ENCODE measurements at places on chromosomes 6 and 20.

- peak; percentile 93 for DNase-seq
Measured at GRCh38 chr6:92810913-92811312, 608.4 kb downstream of the EPHA7 start.

DNA sequence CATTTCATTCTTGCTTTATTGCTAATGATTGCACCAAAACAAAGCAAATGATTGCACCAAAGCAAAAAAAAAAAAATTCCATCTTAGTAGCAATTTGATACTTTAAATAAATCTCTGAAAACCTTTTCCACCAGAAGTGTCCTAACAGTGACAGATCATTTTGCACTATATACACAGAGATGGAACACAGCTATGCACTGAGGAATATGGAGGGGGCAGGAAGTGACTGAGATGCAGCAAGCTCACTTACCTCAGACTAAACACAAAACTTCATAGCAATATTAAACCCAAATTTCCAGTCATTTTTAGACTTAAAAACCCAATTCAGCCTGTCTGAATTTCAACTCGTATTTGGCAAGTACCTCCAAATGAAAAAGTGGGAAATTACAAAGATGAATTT is 41.2 kb downstream of the HIVEP2 start:
- no peak for DNase-seq

DNA sequence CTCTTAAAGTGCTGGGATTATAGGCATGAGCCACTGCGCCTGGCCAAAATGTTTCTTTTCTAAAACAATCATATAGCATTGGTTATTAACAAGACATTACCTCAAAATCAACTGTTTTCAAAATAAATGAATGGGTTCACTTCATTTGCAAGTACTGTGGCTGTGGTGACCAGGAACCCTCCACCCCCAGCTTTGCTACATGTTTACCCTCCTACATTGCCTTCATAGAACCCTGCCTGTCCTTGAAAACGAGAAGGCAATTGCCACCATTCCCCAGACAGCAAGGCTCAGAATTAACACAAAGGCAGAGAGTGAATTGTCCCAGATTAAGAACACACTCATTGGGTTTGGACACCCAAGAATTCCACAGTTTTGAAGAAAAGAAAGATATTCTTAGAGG is 116.6 kb upstream of the LGSN start:
- no peak for DNase-seq

DNA sequence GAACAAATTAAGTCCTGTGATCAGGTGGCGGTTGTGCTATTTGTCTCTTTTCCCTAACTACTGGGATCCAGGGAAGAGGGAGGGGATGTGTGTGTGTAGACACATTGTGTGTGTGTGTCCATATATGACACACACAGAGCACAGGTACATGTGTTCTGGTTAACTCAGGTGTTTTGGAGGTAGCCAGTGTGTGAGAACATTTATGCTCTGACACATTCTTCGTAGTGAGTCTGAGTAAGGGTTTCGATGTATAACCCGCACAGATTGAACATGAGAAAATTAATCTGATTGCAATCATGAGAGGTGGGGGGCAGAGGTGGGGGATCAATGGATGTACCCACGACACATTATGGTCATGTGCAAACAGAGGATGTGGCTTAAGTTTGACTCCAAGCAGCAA is 12.6 kb downstream of the ZC3H12D start:
- DNase-seq: no peak

DNA sequence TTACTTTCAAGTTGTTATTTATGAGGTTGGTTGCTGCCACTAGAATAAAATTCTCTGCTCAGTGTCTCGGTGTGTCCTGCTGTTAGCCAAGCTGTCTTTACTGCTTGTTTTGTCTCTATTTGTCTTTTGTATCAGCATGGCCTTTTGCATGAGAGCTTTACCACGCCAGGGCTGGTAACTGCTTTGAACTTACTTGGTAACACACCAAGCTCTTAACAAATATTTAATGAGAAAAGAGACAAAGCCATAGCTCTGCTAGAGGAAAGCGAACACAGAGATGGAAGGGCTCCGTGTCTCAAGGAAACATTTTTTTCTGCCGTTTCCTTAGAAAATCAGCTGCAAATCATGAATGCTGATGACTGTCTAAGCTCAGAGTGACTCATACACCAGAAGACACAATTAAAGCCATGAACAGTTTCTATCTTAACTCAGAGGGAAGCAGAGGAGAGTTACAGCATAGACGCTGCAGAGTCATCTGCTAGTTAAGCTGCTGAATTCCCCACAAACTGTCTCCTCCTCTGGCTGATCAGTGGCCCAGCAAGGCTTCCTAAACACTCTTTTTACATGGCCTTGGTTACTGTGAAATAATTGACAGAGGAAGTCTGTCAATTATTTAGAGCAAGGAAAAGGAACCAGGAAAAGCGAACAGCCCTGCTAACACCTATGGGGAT is 44.8 kb downstream of the AGPAT4 start:
- DNase-seq: no peak

- DNase-seq: peak; percentile 63
Measured at GRCh38 chr6:144582939-144583613, 297.9 kb downstream of the UTRN start.

GRCh38 chr20:2991532-2991931 is 51.9 kb upstream of the GNRH2 start:
- DNase-seq: no peak

DNA sequence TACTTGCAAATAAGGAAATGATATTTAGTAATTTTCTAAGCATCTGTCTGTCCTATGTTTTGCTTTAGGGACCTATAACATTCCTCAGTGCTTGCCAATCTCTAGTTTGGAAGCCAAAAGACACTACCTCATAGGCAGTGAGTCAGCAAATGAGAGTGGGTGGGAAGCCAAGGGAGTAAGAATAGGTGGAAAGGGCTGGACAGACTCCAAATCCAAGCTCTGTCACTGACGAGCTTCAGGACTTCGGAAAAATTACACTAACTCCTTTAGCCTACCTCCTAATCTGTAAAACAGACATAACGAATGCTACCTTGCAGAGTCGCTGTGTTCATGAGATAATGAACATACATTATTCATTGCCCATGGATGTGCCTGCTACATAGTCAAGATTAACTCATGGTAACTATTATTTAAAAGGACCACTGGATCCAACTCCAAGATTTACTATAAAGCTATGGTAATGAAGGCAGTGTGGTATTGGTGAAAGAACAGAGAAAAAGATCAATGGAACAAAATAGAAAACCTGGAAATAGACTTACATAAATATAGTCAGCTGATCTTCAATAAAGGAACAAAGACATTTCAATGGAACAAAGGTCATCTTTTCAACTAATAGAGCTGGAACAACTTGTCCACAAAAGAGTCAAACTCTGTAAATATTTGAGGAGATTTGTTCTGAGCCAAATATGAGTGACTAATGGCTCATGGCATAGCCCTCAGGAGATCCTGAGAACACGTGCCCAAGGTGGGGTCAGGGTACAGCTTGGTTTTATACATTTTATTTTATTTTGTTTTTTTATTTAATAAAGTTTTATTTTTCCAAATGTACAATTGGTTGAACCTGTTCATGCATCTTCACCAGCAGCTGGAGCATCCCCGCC is 64.1 kb downstream of the FAM50B start:
- DNase-seq: no peak

GRCh38 chr20:22619806-22620205 is 35.4 kb upstream of the FOXA2 start:
- no peak for DNase-seq

- DNase-seq: no peak
Measured at GRCh38 chr20:37366743-37367142, 20.8 kb downstream of the SRC start.

DNA sequence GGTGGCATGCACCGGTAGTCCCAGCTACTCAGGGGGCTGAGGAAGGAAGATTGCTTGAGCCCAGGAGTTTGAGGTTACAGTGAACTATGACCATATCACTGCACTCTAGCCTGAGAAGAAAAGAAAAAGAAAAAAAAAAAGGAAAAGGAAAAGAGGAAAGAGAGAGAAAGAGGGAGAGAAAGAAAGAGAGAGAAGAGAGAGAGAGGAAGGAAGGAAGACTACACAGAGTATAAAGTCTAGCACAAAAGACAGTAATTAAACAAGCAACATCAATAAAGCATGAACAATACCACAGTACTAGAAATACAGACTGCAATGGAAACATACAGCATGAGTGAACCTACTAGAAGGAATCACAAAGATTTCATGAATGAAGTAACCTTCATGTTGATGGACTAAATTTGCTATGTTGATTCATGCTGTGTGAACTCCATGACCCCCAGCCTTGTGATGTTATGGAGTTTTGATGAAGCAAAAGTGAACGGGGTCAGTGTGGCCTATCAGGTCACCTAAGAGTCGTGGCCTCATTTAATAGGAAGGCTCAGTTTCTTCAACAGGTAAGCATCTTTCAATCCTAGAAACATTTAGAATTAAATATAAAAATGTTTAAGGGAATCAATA is 57.6 kb downstream of the NUDT3 start:
- no peak for DNase-seq

- DNase-seq: no peak
Measured at GRCh38 chr6:152151920-152152319, 344.4 kb downstream of the ESR1 start.

GRCh38 chr6:157056275-157056674 is 267.0 kb downstream of the TMEM242 start:
- DNase-seq: no peak

DNA sequence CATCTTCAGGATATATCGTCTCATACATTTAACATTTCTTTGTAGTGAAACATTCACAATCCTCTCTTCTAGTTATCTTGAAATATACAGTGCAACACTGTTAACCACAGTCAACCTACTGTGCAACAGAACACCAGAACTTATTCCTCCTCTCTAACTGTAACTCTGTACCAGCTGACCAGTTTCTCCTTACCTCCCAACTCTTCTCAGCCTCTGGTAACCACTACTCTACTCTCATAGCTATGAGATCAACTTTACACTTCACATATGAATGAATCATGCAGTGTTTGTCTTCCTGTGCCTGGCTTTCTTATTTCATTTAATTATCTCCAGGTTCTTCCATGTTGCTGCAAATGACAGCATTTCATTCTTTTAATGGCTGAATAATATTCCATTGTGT is 337.6 kb downstream of the BTBD9 start:
- no peak for DNase-seq

DNA sequence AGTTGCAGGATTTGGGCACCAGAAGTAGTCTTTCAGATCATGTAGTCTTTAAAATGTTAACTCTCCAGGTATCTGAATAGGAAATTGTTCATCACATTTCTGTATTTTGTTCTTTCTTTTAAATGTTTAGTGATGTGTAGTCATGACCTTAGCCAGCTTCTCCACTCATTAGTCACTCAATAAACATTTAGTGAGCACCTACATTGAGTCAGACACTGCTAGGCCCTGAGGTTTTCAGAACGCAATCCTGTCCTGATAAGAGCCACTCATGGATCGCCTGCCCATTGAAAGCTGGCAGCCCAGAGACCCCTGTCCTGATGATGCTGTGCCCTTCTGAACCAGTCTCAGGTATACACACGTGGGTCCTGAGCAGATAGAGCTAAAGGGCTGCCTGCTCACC is 163.4 kb upstream of the HEY2 start:
- DNase-seq: no peak

DNA sequence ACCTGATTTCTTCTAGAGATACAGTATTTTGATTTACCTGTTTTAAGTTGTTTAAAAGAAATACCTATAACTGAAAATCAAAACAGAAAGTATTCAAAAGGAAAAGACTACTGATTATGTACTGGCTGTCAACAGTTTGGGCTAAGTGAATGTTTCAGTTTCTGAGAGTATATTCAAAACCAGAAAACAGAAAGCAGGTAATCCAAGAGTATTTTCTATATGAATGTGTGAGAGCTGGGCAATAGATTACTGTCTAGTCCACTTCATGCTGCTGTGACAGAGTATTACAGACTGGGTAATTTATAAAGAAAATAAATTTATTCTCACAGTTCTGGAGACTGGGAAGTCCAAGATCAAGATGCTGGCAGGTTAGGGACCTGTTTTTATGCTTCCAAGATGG is 261.0 kb downstream of the ARHGAP18 start:
- no peak for DNase-seq

DNA sequence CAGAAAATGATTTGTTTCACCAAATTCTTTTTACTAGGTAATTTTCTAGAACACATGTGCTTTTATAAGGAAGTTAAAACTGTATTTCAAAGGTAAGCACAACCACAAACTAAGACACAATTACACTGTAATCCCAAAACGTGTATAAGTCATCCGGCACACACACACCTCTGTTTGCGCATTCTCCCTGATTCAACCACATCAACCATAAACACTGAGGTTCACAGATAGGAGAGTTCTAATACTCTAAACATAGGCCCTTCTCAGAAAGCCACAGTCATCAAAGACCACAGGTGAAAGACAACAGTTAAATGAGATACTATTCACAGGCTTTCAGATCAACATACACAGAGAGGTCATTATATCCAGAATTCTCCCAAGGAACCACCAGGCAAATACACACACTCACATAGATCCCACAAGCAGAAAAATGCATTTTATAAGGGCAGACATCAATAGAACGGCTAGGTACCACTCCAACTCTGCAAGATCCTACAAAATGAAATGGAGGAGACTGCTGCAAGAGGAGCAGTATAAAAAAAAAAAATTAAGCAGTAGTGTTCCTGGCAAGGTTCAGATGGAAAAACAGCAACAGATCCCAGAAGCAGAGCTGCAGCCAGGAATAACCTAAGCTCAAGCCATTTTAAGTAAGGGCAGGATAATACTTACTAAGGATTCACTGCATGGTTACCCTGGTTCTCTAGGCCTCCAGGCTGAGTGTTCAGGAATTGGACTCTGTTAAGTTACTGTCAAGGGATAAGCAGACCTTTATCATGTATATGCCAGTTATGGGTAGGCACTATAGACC is 6.6 kb upstream of the FBXO9 start:
- no peak for DNase-seq

GRCh38 chr20:48465271-48465670 is 362.5 kb downstream of the PREX1 start:
- DNase-seq: no peak

DNA sequence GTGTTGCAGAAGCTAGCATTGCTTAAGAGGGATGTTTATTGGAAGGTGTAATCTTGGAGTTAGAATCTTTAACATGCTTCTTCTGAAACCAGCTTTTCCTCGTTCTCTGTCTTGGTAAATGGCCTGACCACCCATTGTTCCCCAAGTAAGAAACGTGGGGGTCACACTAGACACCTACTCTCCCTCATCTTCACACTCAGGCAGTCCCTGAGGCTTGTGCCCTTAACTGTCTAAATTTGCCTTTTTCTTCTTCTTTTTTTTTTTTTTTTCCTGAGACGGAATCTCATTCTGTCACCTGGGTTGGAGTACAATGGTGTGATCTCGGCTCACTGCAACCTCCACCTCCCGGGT is 16.2 kb upstream of the ARFGEF2 start:
- DNase-seq: no peak

DNA sequence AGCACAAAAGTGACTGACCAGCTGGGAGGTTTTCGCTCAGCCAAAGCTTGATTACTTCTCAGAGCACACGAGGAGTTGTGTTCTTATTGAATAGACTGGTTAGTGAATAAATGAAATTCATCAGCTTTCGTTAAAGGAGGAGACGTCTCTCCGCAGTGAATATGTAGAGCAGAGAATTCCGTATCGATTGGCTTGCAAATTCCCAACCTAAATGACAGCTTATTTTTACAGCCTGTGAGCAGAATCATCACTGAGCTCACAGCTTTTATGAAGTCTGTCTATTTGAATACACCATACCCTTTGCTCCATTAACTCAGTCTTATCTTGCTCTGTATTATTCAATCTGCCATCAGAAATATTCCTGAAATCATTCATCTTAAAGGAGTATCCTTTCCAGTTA is 192.7 kb downstream of the SASH1 start:
- DNase-seq: no peak
